ENCODE measurements at places on chromosomes 2 and 18.

DNA sequence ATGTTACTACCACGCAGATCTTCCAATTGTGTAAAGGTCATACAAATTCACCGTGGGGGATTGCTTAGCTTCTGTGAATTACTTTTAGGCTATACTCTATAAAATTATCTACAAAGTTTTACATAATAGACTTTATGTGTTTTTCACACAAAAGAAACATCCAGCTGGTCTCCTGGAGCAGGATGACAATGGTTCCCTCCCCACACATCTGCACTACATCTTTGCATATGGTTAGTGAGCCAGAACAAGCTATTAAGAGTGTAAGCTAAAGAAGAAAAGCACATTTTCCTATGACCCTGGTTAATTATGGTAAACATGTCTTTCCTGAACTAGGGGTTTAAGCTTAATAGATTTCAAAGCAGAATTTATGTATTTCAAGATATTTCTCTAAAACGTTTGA lies 295.1 kb downstream of the ASXL3 start:
- DNase-seq, result no peak

GRCh38 chr2:196205881-196206435 lies 34.6 kb upstream of the STK17B start:
- DNase-seq, result no peak

DNA sequence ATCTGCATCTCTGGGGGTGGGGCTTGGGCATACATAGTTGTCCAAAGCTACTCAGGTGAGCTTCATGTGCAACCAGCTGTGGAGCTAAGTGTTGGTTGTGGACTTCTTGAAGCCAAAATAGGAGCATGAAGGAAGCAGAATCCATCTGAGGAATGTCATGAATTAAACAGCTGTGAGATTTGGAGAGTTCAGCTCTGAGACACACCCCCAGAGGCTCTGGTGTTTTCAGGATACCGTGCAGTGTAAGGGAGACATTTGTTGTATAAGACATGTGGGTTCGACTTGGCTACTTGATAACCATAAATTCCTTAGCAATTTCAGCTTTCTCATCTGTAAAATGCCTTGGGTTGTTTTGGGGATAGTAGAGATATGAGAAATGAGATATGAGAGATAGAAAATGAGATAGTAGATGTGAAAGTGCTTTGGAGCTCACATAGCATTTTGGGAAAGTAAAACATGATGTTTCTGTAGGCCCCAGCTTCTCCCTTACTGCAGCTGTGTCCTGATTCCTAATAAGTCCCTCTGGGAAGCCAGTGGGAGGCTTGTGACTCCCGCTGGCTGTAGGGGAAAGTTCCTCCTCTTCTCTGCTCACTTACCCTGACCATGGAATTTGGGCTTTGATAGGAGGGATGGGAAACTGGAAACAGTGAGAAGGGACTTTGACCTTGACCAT lies 50.0 kb downstream of the DPYSL5 start:
- DNase-seq, result no peak

GRCh38 chr2:187078297-187078696 lies 229.3 kb upstream of the ZSWIM2 start:
- no peak for DNase-seq

GRCh38 chr2:68730828-68731227 lies 3.8 kb upstream of the ARHGAP25 start:
- no peak for DNase-seq

DNA sequence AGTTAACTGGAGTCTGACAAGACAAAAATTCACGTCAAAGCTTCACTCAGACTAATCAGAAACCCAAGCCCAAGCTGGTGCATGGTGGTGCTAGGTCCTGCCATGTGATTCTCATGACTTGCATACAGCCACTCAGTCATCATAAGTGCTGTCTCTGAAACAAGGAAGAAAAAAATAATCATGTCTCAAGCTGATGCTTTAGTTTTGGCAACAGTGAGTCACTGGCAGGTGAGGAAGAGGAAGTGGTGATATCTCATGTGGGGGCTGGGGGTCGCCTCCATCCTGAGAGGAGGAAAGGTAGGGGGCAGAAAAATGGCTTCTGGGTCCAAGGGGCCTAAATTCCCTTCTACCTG lies 136.3 kb downstream of the TMEM163 start:
- DNase-seq, result no peak

GRCh38 chr18:78183815-78184214 lies 795.8 kb upstream of the SALL3 start:
- DNase-seq, result no peak

GRCh38 chr2:96551605-96552314 lies 15.2 kb downstream of the ARID5A start:
- DNase-seq, result no peak

DNA sequence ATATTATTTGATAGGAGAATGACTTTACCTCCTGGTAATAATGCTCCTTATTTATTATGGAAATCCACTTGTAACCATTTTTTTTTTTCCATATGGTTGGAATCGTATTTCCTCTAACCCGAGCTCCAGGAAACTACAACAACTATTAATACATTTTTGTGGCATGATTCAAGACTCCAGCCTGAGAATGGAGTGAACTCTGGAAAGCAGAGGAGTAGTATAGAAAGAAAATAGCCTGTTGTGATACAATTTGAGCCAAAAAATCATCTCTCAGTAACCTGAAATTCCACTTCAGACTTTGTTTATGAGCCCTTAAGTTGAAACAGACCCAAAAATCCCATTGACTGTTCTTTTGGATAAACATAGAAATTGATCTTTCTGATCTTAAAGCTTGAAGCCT lies 921.1 kb downstream of the SOCS6 start:
- no peak for DNase-seq

- no peak for DNase-seq
These were observed 330.2 kb downstream of the RBM43 start for GRCh38 chr2:150931451-150931850.

- no peak for DNase-seq
These were observed 98.3 kb downstream of the KLF7 start for GRCh38 chr2:207067473-207067872.

GRCh38 chr2:217090884-217091283 lies 231.0 kb upstream of the TNP1 start:
- DNase-seq, result no peak

DNA sequence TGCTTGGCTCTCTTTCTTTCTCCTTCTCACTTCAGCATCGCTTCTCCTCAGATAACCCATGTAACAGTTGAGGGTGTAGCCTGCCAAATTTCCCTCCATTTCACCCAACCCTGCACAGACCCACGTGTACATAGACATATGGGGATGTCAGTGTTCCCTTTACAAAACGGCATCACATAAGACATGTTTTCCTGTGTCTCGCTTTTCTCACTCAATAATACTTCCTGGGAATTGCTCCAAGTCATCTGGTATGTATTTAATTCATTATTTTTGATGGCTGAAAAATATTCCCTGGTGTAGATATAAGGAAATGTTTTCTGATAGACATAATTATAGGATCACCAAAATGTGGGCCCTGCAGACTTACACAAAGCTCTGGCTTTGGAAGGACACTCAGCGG lies 176.8 kb downstream of the LOXHD1 start:
- no peak for DNase-seq

GRCh38 chr18:23885750-23886149 lies 128.8 kb upstream of the TTC39C start:
- DNase-seq, result no peak

DNA sequence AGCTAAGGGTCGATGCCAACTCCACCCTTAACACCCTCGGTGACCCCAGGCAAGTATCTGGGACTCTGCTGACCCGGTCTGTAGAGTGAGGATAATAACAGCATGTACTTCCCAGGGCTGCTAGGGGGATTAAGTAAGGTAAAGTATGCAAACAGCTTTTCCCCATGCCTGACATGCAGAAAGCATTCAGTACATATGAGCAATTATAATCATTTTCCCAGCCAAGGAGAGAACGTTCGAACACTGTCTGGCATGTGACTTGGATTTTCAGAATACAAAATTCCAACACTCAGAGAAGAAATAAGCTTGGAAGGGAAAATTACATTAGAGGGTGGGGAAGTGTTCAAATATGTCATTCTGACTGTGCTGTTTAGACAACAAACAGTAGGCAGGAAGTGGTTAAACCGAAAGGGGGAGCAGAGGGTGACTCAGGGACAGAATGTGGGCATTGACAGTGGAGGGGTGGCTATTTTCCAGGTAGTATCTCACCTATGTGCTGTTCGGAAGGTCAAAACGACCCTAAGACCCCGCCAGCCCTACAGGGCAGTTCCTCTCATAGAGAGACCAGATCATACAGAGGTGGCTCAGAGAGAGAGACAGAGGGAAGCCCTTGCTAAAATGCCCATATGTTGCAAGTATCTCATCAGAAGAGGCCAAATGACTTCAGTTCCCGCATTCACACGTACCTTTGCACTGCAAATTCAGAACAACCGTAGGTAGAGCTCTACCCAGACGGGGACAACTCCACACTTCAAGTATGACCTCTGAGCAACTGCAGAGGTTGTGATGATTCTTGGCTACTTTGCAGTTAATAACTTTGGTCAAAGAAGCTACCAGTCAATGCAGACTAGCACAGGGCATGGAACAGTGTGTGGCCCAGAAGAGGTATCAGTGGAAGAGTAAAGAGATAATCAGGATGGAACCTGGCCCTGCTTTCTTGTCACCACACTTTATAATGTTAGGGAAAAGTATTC lies 14.8 kb downstream of the ASPRV1 start:
- DNase-seq, result no peak

DNA sequence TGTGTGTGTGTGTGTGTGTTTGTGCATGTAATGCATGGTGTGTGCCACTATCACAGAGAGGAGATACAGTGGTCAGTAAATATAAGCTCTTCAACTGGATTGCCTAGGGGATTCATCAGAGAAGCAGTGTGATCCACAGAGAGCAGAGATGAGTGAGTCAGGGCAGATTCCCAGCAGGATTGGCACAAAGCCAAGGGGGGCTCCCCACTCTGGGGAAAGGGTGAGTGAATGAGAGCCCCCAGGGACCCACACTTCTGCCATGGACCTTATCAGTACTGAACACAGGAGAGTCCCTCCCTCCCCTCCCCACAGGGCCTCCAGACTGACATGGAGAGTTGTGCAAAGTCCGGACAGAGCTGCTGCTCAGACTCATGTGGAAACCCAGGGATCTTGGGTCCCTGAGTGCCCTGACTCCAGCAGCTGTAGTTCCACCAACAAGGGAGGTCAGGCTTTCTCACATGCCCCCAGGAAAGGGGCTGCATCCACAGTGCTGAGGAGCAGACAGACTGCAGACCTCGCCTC lies 748.8 kb downstream of the NR4A2 start:
- no peak for DNase-seq

DNA sequence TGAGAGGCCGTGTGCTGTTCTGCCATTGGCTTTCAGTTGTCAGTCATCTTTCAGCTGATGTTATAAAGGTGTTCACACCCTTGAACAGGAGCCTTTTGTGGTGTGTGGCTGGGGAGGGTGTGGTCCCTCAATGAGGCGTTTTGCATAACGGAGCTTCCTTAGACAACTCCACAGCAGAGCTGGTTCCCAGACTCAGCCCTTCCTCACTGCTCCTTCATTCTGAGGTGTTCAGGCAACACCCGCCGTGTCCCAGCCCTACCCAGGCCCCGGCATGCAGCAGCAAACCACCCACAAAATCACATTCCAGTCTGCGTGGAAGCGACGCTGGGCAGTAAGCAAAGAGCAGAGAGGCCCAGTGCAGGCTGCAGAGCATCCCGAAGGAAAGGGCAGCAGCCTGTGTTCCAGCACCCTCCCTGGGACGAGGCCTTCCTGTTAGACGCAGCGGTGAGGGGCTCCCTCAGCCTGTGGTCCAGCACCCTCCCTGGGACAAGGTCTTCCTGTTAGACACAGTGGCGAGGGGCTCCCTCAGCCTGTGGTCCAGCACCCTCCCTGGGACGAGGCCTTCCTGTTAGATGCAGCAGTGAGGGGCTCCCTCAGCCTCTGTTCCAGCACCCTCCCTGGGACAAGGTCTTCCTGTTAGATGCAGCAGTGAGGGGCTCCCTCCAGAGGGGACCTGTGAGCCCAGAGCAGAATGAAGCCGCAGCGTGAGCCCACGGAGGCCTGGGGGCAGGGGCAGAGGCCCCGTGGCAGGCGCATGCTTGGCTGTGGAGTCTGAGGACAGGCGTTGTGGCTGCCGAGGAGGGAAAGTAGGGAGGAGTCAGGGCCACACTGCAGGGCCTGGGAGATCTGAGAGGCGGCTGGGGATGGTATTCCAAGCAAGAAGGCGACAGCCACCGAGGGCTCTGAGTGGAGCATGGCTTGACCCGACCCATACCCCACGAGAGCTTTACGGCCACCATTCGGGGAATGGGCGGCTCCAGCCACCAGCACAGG lies 201.8 kb upstream of the HDAC4 start:
- DNase-seq, result no peak

- no peak for DNase-seq
These were observed 6.7 kb downstream of the COA5 start for GRCh38 chr2:98601532-98602132.

DNA sequence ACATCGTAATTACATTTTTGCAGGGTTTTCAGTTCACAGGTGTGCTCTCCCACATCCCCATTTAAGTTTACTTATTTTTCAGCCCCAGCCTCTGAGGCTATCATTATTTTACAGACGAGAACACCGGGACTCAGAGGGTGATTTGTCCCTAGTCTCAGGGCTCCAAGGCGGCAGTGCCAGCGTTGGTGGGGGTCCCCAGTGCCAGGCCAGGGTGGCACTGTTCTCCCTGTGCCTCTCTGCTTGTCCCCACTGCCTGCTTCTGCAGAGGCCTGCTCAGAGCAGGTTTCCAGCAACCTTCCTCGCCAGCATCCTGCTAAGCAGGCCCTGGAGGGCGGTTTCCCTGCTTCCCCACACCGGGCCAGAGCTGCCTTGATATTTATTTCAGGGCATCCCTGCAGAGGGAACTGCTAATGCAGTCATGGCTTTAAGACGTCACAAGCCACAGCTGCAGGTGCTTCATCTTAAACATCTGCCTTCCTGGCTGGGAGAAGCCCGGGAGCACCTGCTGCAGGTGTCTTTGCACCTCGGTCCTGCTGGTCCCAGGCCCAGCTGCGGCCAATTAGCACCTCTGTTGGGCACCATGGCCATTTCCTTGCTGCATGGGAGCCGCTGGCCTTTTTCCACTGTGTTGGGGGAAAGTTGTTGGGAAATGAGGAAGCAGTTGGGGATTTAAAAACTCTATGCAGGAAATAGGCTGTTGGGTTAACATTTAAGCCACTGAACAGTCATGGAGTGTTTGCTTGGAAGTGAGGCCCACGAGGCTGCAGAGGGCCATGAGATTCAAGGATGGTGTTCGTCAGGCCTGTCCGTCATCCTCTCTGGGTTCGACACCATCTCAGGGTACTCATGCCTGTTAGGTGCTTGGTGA lies 22.8 kb downstream of the HPCAL1 start:
- no peak for DNase-seq

DNA sequence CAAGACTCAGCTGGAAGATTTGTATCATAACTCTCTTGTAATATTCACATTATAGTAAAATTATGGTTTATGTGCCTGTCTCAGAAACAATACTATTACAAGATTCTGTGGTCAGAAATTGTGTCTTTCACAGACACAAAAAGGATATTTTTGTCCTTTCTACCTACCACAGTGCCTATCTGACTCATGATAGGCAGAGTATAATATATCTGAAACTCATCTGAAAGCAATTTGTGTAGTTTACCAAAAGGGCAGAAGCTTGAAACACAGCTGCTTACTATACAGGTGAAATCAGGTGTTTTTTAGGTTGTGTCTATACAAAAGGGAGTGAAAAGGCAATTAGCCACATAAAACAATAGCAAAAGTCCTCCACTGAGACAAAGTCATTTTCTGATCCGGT lies 10.9 kb downstream of the TMEM200C start:
- no peak for DNase-seq

GRCh38 chr18:21177822-21178221 lies 64.2 kb upstream of the GREB1L start:
- no peak for DNase-seq

All from stimulated activated CD8-positive, alpha-beta memory T cell treated with anti-CD3 and anti-CD28 coated beads, Interleukin-15, amount 100 ng/mL, for 24 hours (primary cell).